ENCODE measurements at places on chromosomes 2 and 18. TPM values are rescaled to one million over a fixed set of nuclear protein-coding genes. Genes with fewer than 3 reads are reported as not detected.

The DUSP2 gene
- 0.52 TPM for total RNA-seq

The OLA1 gene
- 117 TPM for total RNA-seq

The GPR75 gene
- total RNA-seq, result 1.6 TPM

The C2orf68 gene
- 19.6 TPM for total RNA-seq

The TNFRSF11A gene
- total RNA-seq, result 8.3 TPM

The AOX1 gene
- total RNA-seq, result 2.8 TPM

The MSH2 gene
- 54.5 TPM for total RNA-seq

The CAPG gene
- total RNA-seq, result 117 TPM

The CFC1 gene
- not detected for total RNA-seq

The C2orf81 gene
- 3.5 TPM for total RNA-seq

The VWC2L gene
- total RNA-seq, result not detected

The IL1RL2 gene
- total RNA-seq, result not detected

The ANTXR1 gene
- total RNA-seq, result 154 TPM

The ASIC4 gene
- not detected for total RNA-seq

The BCL2 gene
- total RNA-seq, result 0.73 TPM

The FEZ2 gene
- 49.0 TPM for total RNA-seq

The NT5C1B gene
- not detected for total RNA-seq

The TEKT4 gene
- total RNA-seq, result not detected

The MC2R gene
- not detected for total RNA-seq

The TUBA3E gene
- not detected for total RNA-seq

The CCDC141 gene
- not detected for total RNA-seq

The SPATA3 gene
- not detected for total RNA-seq

The MOGAT1 gene
- total RNA-seq, result not detected

The BCL2L11 gene
- total RNA-seq, result 12.2 TPM

The ANKRD30B gene
- total RNA-seq, result not detected

The SLC9A4 gene
- total RNA-seq, result not detected

The DCDC2C gene
- total RNA-seq, result 0.54 TPM

The EPHA4 gene
- total RNA-seq, result 0.53 TPM

The CYRIA gene
- total RNA-seq, result 0.06 TPM

The PHOSPHO2 gene
- total RNA-seq, result 2.4 TPM

The MAPRE2 gene
- total RNA-seq, result 13.9 TPM

The C18orf63 gene
- total RNA-seq, result not detected

The UPP2 gene
- not detected for total RNA-seq

The LRRC30 gene
- total RNA-seq, result not detected

The COL4A4 gene
- 1.0 TPM for total RNA-seq

The CD207 gene
- total RNA-seq, result not detected

The VSNL1 gene
- not detected for total RNA-seq

The LTBP1 gene
- 26.4 TPM for total RNA-seq

The ASAP2 gene
- total RNA-seq, result 37.5 TPM

The SNORC gene
- 8.1 TPM for total RNA-seq

The OBSL1 gene
- total RNA-seq, result 24.0 TPM

The SERPINB5 gene
- 0.07 TPM for total RNA-seq

The TTN gene
- total RNA-seq, result under 0.01 TPM

The KLHL41 gene
- total RNA-seq, result 0.08 TPM

The HDAC4 gene
- total RNA-seq, result 6.4 TPM

The TMEM163 gene
- total RNA-seq, result 0.13 TPM

The MRPL33 gene
- 542 TPM for total RNA-seq

The TMSB10 gene
- total RNA-seq, result 8,978 TPM

The CACNB4 gene
- total RNA-seq, result 0.32 TPM

The GPBAR1 gene
- total RNA-seq, result not detected

The ABCG5 gene
- not detected for total RNA-seq

The UGT1A8 gene
- total RNA-seq, result not detected

The LRATD1 gene
- not detected for total RNA-seq

The PLA2R1 gene
- total RNA-seq, result 2.4 TPM

The COLEC11 gene
- 0.63 TPM for total RNA-seq

The PRKAG3 gene
- not detected for total RNA-seq

The CLHC1 gene
- total RNA-seq, result 1.3 TPM

The SCYGR3 gene
- not detected for total RNA-seq

The RAB17 gene
- total RNA-seq, result 0.38 TPM

The STARD6 gene
- total RNA-seq, result not detected

Data from A549 treated with RU486 at 1 μM for 4 hours (cell line).